ENCODE measurements at places on chromosomes 16 and 17.

- DNase-seq: no peak
Measured at GRCh38 chr17:15298176-15298575, 33.0 kb upstream of the PMP22 start.

- no peak for DNase-seq
Measured at GRCh38 chr16:16030449-16030848, 81.0 kb downstream of the ABCC1 start.

- DNase-seq: no peak
Measured at GRCh38 chr17:83106056-83106588, 26.7 kb downstream of the METRNL start.

DNA sequence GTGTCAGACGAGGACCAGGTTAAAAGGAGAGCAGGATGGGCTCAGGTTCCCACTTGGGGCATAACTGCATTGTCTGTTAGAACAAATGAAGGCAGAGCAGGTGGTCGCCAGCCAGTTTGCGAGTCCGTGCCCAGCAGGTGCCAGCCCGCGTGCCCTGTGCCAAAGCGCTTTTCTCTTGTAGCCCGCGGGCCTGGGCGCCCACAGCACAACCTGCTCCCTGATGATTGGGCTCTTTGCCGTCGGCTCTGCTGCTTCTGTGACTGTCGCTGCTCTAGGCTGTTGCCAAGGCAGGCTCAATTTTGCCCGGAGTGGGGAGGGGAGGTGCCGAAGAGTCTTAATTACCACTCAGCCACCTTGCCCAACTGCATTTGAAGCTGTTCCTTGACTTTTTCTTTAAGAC, 21.1 kb downstream of the KNOP1 start:
- DNase-seq: no peak

GRCh38 chr16:56950455-56950854, 11.3 kb upstream of the CETP start:
- no peak for DNase-seq

GRCh38 chr17:17172990-17173389, 33.1 kb downstream of the PLD6 start:
- no peak for DNase-seq

- DNase-seq: no peak
Measured at GRCh38 chr17:79622776-79623175, 11.9 kb upstream of the RBFOX3 start.

Data from cortex of kidney (tissue), 1 donor.